ENCODE measurements at places on chromosomes 11 and 22.

- DNase-seq = no peak
Observed at GRCh38 chr11:126601550-126602215, 246.2 kb downstream of the ST3GAL4 start.

- DNase-seq = no peak
Observed at GRCh38 chr11:12155696-12156095, 45.3 kb downstream of the MICAL2 start.

- DNase-seq = no peak
Observed at GRCh38 chr11:16047073-16047472, 309.3 kb downstream of the SOX6 start.

DNA sequence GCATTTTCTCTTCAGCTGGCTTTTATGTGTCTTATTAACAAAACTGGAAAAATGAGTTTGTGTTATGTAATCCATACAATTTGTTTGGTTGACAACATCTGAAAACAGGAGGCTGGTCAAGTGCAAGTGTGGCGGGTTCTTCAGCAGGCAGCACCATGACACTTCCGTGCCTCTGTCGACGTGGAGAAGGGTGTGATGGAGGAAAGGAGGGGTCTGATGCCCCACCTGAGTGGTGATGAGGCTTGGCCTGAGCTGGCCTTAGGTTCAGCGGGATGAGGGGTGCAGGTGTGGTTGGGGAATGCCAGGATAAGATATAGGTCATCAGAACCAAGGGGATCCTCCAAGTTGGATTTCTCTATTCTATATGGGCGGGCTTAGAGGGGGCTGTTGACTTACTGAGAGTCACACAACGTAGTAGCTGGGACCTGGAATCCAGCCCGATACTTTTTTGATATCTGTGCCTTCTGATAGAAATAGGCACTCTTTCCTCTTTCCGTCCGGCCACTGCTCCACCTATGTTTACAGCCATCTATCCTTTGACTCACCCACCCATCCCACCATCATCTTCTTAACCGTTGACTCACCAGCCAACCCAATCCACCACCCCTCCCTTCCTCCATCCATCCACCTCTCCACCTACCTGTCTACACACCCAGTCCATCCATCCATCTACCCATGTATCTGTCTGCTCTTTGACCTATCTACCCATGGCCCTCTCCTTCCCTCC is 29.0 kb downstream of the SHANK3 start:
- DNase-seq = no peak

GRCh38 chr11:89490981-89491690 is at the start of gene NOX4:
Gene NOX4, minus strand, starts transcription at chr11:89491375. Its CDS starts 129 bp downstream, at chr11:89491246.
- peak; percentile 10 for DNase-seq

GRCh38 chr11:47532597-47533213 is 20.2 kb downstream of the CELF1 start:
- no peak for DNase-seq

DNA sequence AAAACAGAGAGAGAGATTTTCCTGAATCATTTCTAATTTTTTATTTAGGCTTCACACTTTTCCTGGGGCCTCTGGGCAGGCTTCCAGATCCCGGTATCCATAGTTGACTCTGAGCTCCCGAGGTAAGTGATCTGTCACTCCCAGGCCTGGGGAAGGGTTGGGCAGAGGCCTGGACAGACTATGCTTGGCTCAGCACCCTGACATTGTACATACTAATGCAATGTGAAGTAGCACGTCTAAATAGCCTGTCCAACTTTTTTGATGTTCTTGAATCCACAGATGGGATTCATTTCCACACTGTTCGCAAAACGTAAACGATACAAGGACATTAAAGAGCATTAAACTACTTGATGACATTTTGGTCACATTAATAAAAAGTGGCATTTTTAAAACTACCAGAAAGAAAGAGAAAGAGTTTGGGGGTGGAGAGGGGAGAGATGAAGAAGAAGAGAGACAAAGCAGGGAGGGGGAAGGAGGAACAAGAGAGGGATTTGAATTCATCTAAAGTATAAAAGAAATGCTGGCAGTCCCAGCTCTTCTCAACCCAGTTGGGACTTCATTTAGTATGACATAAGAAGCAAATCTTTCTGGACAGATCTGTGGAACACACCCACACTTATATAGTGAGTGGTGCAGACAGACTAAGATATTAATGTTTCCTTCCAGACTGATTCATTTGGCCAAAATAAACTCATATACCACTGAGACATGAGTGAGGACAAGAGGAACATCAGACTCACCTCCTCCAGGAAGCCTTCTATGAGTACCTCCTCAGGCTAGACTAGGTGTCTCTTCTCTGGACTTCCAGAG is 514.2 kb downstream of the SOX6 start:
- DNase-seq = no peak

DNA sequence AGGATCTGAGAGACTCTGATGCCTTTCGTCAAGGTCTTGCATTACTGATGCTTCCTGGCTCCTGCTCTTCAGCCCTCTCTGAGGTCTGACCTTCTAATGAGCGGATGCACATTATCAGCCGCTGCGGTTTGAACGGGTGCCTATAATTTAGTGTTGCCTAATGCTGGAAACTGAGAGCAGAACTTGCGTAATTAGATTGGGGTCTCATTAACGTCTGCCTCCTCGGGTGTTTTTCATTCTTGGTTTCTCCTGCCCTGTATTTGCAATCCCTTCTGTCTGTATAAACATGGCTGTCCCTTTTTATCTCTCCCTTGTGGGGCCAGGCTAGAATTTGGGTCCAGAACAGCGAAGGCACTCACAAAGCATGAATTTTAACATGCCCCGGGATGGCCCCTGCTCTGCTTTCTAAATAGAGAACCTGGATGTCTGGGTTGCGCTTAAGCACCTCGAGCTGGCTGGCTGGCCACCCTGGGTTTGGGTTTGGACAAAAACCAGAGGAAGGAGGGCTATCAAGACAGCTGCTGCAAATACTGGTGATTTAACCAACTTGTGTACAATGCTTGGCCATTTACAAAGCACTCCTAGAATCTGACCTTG is 118.6 kb downstream of the TIMP3 start:
- DNase-seq = no peak

Measured in substantia nigra (tissue), 51 donors.